Left ventricle myocardium inferior (tissue), 1 donor: ENCODE measurements at places on chromosomes 5 and 9.
A peak's percentile ranks its signal among the peaks of the same experiment; 100 is the strongest.

GRCh38 chr5:9370256-9370655, 175.6 kb downstream of the SEMA5A start:
- no peaks in the 10 kb centered on the region for H3K36me3 ChIP-seq
- no peak overlapping the region for H3K4me3 ChIP-seq
- H3K4me1 ChIP-seq, result peaks cover 20% of the 10 kb centered on the region

- no peak overlapping the region for H3K27ac ChIP-seq
- no peak overlapping the region for H3K4me3 ChIP-seq
- no peak for DNase-seq
- no peaks in the 10 kb centered on the region for H3K36me3 ChIP-seq
- peaks cover 6% of the 10 kb centered on the region for H3K27me3 ChIP-seq
Observed at GRCh38 chr9:34983209-34983608, 6.3 kb upstream of the DNAJB5 start.

DNA sequence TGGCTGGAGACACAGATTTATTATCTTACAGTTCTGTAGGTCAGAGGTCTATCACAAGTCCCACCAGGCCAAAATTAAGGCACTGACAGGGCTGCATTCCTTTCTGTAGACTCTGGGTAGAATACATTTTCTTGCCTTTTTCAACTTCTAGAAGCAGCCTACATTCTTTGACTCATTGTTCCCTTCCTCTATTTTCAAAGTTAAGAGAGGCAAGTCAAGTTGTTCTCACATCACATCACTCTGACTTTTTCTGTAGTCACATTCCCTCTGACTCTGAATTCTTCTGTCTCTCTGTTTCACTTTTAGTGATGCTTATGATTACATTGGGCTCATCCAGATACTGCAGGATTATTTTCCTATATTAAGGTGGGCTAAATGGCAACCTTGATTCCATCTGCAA, 119.0 kb downstream of the MELK start:
- no peaks in the 10 kb centered on the region for H3K4me1 ChIP-seq
- no peak overlapping the region for H3K4me3 ChIP-seq
- H3K36me3 ChIP-seq, result no peaks in the 10 kb centered on the region

DNA sequence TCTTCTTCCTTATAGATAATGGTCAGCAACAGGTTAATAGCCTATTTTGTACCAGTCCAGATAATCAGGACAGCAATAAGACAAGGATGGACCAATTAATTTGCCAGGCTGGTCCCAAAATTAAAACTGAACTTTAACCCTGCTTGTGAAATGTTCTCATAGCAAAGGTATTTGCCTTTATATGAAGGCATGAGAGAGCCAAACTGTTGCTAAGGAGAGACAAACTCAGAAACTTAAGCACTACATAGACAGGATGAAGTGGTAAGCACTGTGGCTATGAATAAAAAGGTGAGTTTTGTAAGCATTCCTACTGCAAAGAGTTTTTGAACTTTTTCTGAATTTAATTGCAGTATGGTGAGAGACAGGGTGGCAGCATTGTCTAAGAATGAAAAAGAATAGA, 174.7 kb upstream of the PPP1R2B start:
- H3K4me3 ChIP-seq, result no peak overlapping the region
- DNase-seq, result no peak
- H3K36me3 ChIP-seq, result no peaks in the 10 kb centered on the region
- peaks cover 54% of the 10 kb centered on the region for H3K4me1 ChIP-seq
- H3K27ac ChIP-seq, result peak overlapping the region; percentile 29
- no peaks in the 10 kb centered on the region for H3K27me3 ChIP-seq

- H3K27ac ChIP-seq, result peak overlapping the region; percentile 93
- H3K4me1 ChIP-seq, result peaks cover 54% of the 10 kb centered on the region
- peaks cover 7% of the 10 kb centered on the region for H3K36me3 ChIP-seq
- H3K4me3 ChIP-seq, result peak overlapping the region; percentile 76
Observed at GRCh38 chr9:89602978-89603766, 1.6 kb upstream of the GADD45G start.

DNA sequence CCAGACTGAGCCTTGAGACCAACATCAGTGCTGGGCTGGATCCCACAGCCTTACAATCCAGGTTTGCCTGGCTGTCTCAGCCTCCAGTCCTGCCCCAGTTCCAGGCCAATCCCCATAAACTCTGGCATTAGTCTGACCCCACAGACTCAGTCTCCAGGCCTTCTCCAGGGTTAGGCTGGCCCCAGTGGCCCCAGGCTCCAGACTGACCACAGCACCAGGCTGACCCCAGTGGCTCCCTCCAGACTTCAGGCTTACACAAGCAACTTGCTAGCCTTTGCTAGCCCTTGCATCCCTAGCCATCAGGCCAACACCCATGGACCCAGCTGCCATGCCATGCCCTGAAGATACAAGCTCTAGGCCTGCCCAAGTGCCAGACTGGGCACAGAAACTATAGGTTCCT, 1326.0 kb upstream of the C9orf72 start:
- no peak overlapping the region for H3K27ac ChIP-seq
- DNase-seq, result no peak
- H3K27me3 ChIP-seq, result no peaks in the 10 kb centered on the region

- peak overlapping the region; percentile 98 for H3K27ac ChIP-seq
- H3K4me1 ChIP-seq, result peaks cover 90% of the 10 kb centered on the region
- DNase-seq, result no peak
Observed at GRCh38 chr5:128083811-128084227, 253 bp downstream of the SLC12A2 start.

GRCh38 chr5:56610093-56610698, 205.2 kb upstream of the MAP3K1 start:
- H3K27ac ChIP-seq, result no peak overlapping the region
- no peak overlapping the region for H3K4me3 ChIP-seq
- H3K4me1 ChIP-seq, result peaks cover 13% of the 10 kb centered on the region
- peaks cover 6% of the 10 kb centered on the region for H3K27me3 ChIP-seq
- no peak for DNase-seq
- H3K36me3 ChIP-seq, result no peaks in the 10 kb centered on the region

DNA sequence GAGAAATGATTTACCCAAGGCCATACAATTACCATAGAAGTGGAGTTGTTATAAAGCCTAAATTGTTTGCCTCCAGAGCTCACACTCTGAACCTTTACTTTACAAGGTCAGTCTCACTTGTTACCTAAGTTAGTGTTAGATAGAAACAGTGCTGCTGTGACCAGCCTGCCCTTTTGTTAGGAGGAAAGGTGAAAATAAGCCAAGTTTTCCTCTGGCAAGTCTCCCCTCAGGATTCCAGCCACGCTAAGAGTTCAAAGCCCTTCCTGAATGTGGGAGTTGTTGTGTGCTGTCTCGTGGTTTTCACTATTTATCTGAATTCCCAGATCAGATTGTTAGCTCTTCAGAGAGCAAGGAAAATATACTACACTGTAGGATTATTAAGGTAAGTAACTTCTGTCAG, 260.0 kb downstream of the SGCD start:
- H3K4me1 ChIP-seq, result peaks cover 65% of the 10 kb centered on the region
- H3K4me3 ChIP-seq, result no peak overlapping the region
- no peaks in the 10 kb centered on the region for H3K36me3 ChIP-seq

DNA sequence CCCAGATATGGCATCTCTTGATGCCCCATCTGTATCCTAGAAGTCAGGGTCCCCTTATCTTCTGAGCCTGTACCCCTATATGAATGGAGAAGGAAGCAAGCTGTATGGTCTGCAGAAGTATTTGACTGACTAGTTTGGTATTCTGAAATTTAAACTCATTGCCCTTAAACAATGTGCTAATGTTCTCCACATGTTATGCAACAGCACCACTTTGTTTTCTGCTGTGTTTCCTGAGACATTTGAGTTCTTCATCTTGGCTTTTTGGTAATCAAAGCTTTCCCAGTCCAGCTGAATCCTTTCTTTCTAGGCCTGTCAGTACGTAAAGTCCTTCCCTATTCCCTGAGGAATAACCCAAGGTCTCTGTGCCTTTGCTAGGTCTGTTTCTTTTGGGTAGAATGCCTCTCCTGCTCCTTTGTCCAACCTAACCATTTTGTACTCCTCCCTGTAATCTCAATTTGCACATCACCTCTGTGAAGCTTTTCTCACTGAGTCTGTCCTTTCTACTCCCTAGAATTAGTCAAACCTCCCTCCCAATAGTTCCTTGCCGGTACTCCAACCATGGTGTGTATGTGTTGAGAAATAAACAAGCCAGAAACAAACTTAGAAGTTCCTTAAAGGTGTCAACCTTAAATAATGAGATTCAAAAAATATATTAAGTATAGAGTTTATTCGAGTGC, 72.1 kb upstream of the HSPB3 start:
- H3K27ac ChIP-seq, result peak overlapping the region; percentile 67
- no peaks in the 10 kb centered on the region for H3K27me3 ChIP-seq
- peaks cover 23% of the 10 kb centered on the region for H3K4me1 ChIP-seq
- no peak overlapping the region for H3K4me3 ChIP-seq
- H3K36me3 ChIP-seq, result no peaks in the 10 kb centered on the region

GRCh38 chr5:160333721-160334120, 21.4 kb upstream of the CCNJL start:
- DNase-seq, result no peak
- no peaks in the 10 kb centered on the region for H3K4me1 ChIP-seq
- no peak overlapping the region for H3K4me3 ChIP-seq
- no peak overlapping the region for H3K27ac ChIP-seq
- no peaks in the 10 kb centered on the region for H3K27me3 ChIP-seq
- no peaks in the 10 kb centered on the region for H3K36me3 ChIP-seq

DNA sequence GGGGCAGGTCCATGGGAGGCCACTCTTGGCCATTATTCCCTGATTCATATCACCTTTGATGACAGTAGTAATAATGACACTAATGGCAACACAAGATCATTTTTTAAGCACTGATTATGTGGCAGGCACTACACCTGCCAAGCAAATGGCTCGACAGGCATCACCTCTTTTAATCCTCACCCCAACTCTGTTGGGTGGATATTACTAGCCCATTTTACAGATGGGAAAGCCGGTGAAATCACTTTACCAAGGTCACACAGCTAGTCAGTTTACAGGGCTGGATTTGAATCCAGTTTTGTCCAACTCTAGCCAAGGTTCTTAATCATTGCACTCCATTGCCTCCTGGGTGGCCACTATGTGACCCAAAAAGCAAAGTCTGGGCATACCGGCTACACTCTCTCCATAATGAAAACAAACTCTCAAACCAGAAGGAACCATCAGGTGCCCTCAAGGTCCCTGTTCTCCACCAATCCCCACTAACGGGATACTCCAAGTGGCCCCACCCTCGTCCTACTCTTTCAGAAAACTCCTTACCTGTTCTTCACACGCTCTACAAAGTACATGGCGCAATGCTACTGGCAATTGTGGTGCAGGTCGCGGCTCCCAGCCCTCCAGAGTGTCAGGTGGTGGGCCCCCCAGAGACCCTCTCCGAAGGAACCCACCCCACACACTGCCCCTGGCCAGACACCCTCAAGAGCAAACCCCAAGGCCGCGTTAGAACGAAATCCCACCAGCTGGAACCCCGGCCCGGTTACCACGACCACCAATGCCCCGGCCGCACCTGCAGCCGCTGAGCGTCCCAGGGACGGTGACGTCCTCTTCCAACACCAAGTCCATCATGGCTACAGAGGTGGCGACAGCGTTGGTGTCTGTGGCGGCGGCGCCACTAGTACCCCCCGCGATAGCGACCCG, 572 bp downstream of the CDK5RAP2 start:
- peaks cover 35% of the 10 kb centered on the region for H3K4me1 ChIP-seq
- H3K27ac ChIP-seq, result peak overlapping the region; percentile 87
- no peaks in the 10 kb centered on the region for H3K27me3 ChIP-seq
- DNase-seq, result no peak
- no peaks in the 10 kb centered on the region for H3K36me3 ChIP-seq

- H3K4me3 ChIP-seq, result no peak overlapping the region
- H3K27me3 ChIP-seq, result peaks cover 61% of the 10 kb centered on the region
- no peak overlapping the region for H3K27ac ChIP-seq
- no peaks in the 10 kb centered on the region for H3K4me1 ChIP-seq
- DNase-seq, result no peak
Observed at GRCh38 chr9:90808890-90809685, 7.5 kb downstream of the SYK start.

DNA sequence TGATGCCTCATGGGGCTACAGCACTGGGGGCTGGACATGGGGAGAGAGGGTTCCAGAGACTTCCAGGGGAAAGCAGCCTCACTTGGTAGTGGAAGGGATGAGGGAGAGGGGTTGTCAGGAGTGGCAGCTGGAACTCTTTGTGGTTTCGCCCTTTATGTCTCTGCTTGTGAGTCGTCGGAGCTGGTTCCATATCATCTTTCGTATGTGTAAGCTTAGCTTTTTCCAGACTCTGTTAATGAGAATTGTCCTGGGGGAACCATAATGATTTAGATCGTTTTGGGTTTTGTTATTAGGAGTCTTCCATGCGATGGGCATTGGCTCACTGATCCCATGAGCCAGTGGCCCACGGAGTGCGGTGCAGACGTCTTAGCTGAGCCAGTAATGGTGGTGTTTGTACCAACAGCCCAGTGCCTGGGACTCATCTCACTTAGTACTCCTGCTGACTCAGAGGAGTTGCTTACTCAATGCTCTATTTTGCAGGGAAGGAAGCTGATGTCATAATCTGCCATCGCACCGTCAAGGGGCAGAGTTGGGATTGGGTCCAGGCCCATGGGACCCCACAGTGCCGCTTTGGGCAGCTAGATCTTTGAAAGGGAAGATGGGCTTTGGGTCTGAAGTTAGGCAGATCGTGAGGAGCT, 48.5 kb downstream of the NEK6 start:
- H3K4me1 ChIP-seq, result no peaks in the 10 kb centered on the region
- no peak overlapping the region for H3K27ac ChIP-seq
- no peak overlapping the region for H3K4me3 ChIP-seq
- no peaks in the 10 kb centered on the region for H3K36me3 ChIP-seq

- H3K27ac ChIP-seq, result peak overlapping the region; percentile 87
- DNase-seq, result peak; percentile 87
- peaks cover 43% of the 10 kb centered on the region for H3K4me1 ChIP-seq
- no peaks in the 10 kb centered on the region for H3K36me3 ChIP-seq
- peak overlapping the region; percentile 67 for H3K4me3 ChIP-seq
Observed at GRCh38 chr9:89179895-89180734, 1.5 kb upstream of the SHC3 start.

DNA sequence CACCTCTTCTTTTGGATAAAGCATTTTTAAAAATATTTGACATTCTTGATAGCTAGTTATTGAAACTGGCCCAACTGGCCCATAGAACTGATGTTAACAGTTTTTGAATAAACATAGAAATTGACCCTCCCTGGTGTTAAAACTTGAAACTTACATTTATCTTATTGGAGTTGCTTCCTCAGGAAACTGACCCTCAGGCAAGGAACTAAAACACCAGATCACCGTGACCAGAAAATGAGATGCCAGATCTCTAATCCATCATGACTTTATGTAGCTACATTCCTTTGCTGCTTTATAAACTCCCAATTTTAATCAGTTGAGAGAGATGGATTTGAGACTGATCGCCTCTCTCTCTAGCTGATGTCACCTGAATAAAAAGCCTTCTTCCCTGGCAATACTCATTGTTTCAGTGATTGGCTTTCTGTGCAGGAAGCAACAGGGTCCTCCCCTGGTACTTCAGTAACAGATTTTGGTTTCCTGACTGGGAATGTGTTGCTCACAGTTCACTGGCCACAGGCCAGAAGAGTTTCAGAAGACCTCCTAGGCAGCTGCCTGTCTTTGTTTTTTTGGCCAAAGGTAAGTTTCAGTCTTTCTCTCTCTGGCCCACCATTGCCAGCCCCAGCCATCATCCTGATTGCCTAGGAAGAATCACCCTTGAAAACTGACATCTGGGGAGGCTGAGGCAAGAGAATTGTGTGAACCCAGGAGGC, 212.4 kb downstream of the DTWD2 start:
- H3K36me3 ChIP-seq, result no peaks in the 10 kb centered on the region
- H3K4me3 ChIP-seq, result no peak overlapping the region
- H3K4me1 ChIP-seq, result no peaks in the 10 kb centered on the region
- no peaks in the 10 kb centered on the region for H3K27me3 ChIP-seq
- DNase-seq, result no peak
